ENCODE measurements at places on chromosomes 7 and 10. TPM values are rescaled to one million over a fixed set of nuclear protein-coding genes. Genes with fewer than 3 reads are reported as not detected.

GRCh38 chr10:14565199-14565598 is 209.5 kb downstream of the FAM107B start:
- no peak for DNase-seq
- peaks cover 37% of the 10 kb centered on the region for H3K36me3 ChIP-seq
- peak overlapping the region; percentile 60 for H3K27ac ChIP-seq
- H3K4me3 ChIP-seq = no peak overlapping the region
- no peaks in the 10 kb centered on the region for H3K27me3 ChIP-seq
- peaks cover 51% of the 10 kb centered on the region for H3K4me1 ChIP-seq

DNA sequence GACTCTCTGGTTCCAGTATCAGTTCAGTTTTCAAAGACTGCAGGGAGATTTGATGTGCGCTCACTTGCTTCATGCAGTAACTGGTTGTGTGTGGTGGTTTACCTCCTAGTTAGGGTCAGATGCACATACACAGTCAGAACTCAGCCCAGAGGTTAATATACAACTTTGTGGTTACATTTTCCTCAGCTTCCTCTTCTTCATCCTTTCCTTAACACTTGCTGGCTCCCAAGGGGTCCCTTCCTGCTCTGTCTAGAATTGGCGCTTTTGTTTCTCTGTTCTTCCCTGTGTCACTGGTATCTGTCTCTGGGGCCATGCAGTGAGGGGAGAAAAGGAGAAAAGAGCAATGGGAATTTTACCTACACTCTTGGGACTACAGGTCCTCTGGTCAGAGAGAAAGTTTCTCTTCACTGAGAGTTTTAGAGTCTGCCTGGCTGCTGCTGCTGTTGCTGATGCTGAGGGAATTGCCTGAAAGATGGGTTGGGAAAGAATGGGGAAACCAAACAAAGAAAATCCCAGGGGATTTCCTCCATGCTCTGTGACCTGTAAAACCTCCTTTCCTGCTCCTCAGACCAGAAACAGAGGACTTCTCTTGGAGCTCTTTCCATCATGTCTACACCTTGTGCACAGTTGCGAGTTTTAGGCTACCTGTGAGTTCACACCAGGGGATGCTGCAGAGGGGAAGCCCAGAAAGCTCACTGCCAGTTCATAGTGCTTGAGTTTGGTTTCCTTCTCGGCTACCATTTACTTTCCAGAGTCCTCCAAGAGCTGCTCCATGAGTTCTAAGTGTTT is 74.6 kb downstream of the WDFY4 start:
- no peaks in the 10 kb centered on the region for H3K36me3 ChIP-seq
- no peak overlapping the region for H3K27ac ChIP-seq
- H3K4me1 ChIP-seq = no peaks in the 10 kb centered on the region
- H3K27me3 ChIP-seq = peaks cover 84% of the 10 kb centered on the region
- H3K4me3 ChIP-seq = no peak overlapping the region

DNA sequence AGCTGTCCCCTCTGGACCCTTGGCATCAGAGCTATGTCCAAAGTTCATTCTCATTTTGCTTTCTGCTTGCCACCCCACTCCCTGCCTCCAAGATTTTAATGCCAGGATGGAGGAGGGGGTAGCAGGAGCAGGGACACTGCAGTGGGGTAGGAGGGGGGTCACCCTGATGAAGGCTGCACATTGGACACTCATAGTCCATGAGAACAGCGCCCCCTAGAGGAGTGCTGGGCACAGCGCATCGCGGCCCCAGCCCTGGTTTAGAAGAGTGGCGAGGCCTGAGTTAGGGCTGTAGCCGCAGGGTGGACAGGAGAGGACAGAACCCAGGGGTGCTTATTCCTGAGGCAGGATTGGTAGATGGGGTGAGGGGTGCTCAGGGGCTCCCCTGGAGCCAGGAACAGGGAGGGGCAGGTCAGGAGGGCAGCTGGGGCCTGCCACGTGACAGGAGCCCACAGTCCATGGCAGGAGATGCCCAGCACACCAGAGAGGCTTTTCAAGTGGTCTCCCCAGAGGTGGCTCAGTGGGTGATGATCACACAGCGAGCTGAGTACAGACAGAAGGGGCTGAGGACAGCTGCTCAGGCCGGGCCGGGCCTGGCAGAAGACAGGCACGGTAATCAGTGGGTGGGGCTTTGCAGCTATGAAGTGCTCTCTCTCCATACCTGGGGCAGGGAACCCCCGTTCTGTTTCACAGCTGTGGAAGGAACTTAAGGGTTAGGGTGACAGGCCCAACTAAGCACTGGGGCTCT is 71.4 kb downstream of the NEURL1 start:
- DNase-seq = no peak
- no peaks in the 10 kb centered on the region for H3K36me3 ChIP-seq
- no peak overlapping the region for H3K4me3 ChIP-seq

Gene BPGM
- 32.5 TPM for total RNA-seq

Gene CD36
- total RNA-seq = not detected
